ENCODE measurements at places on chromosomes 3 and 15.

GRCh38 chr3:45864760-45865519 lies 21.4 kb upstream of the CCR9 start:
- no peak for DNase-seq

DNA sequence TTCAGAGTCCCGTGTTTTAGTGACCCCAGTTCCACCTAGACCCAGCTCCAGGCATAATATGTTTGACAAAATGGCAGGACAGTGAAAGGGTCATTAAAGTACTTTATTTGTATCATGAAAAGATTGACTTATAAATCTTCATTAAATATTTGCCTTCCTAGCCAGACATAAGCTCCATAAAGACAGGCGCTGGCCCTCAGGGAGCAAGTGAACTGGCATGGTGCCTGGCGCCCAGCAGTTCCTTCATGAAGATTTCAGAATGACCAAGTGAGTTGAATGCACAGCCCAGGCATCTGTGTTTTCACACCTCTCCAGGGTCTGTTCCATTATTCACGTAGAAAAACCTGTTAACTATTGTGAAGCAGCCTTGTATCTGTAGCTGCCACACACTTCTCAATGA lies 166.2 kb downstream of the GAP43 start:
- DNase-seq, result no peak

GRCh38 chr3:20080956-20081554 lies 40.8 kb downstream of the KAT2B start:
- peak; percentile 7 for DNase-seq

GRCh38 chr3:186757686-186758220 lies 25.6 kb upstream of the EIF4A2 start:
- no peak for DNase-seq

- no peak for DNase-seq
These were observed 231.1 kb upstream of the IL12A start for GRCh38 chr3:159757341-159758060.

- DNase-seq, result no peak
These were observed 310.4 kb upstream of the NR2F2 start for GRCh38 chr15:96020133-96020532.

DNA sequence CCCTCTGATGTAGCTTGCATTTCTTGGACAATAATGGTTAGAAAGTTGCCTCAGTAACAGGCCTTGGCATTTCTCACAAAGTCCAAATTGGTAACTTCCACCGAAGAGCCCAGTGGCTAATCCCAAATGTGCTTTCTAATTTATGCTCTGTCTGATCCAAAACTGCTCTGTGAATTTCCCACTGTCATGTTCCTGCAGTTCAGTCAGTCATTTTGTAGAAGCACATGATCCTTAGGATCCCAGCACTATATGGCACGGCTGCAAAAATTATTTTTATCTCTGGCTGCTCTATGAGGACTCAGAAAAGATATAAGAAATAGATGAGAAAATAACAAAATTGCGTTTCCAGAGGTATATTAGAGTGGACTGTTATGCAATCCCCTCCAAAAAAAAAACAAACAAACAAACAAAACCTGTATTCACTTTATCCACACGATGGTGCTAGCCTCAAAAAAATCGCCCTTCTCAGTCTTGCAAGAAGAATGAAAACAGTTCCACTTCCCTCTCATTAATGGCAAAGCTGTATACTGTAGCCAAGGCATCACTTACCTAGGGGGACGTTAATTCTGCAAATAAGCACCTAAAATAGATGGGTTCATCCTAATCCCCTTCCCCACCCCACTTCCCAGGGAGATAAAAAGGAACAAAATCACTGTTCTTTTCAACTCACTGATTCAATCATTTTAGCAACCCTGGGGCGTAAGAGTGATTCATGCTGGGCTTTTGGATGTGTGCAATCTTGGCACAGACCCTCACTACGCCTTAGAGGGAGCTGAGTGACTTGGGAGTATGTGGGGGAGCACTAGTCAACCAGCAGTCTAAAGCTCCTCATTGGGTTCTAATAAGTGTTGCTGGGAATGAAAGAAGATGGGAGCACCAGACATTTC lies 61.3 kb downstream of the TMCO5A start:
- DNase-seq, result no peak

DNA sequence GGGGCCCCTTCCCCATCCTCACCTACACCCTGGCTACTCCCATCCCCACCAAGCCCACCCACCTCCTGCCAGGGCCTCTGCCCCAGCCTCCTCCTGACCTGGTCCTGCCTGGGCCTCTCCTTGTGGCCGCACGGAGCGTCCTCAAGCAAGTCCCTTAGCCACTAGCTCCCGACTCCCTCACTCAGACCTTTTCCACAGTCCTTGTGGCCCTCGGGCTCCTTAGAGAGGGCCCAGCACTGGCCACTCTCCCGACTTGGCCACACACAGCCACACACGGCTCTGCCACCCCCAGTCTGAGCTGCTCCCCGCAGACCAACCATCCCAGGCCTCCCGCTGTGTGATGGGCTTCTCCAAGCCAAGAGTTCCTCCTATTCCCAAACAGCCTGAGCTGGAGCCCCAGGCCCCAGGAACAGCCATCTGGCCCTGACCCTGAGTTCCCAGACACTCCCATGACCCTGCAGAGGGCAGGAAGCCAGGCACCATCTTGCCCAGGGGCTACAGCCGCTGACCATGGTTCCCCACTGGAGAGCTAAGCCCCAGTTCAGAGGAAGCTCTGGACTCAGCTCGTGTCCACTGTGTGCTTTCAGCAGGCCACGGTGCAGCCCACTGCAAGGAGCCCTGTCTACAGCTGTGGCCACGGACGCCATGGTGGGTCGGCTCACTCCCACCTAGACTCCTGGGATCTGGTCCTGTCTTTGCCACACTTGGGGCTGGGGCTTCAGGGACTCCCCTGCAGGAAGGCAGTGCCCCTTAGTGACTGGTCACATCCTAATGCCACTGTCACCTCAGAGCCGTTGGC lies 7.0 kb upstream of the RAB43 start:
- DNase-seq, result no peak

- DNase-seq, result no peak
These were observed 33.5 kb downstream of the SLCO2A1 start for GRCh38 chr3:133996251-133996661.

DNA sequence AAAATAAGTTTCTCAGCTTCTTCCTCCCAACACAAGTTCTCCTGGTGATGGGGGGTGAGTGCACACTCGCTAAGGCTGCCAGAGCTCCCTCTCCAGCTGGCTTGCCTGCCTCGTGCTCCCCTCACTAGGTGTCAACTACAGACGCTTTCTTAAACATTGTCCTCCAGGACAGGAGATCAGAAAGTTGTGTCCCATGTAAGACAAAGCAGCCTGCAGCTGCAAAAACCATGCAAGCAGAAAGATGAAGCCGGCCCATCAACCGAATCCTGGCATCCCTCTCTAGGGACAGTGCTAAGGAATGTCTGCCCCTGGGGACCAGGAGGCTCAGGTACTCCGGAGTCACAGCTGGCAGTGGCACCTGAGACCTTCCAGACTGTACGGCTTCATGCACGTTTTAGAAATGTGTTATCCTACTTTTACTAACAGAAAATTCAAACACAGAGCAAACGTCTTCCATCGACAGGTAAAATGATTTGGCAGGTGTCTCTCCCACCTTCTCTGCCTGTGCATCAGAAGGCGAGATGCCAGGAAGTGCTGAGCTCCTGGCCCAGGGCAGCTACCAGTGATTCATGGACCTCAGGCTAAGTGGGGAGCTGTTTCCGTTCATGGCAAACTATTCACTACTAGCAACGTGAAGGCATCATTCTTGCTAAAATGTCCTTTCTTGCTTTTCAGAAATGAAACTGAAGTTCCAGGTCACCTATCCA lies 246.1 kb downstream of the ADAMTS17 start:
- no peak for DNase-seq

GRCh38 chr3:20039765-20040547 lies at the start of gene KAT2B:
Gene KAT2B (plus strand): TSS chr3:20040446. CDS start chr3:20040478, 32 bp downstream.
- peak; percentile 81 for DNase-seq

GRCh38 chr3:104750581-104750980 lies 616.1 kb upstream of the ALCAM start:
- DNase-seq, result no peak

GRCh38 chr15:80482696-80483095 lies 78.5 kb downstream of the ARNT2 start:
- DNase-seq, result no peak

DNA sequence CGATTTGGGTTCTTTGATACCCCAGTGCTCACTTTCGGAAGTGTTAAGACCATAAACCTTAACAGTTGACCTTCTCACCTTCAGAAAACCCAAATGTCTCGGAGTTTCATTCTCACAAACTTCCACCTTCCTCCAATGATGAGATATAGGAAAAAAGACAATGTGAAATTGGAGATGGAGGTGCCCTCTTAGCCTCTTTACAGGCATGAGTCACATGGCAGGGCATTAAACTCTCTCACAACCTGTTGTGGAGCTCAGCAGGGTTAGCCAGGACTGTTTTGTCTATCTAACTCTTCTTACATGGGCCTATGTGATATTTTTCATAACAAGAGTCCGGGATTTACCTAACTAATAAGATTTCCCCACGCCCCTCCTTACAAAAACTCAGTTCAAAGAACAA lies 10.7 kb downstream of the AGTR1 start:
- DNase-seq, result no peak

DNA sequence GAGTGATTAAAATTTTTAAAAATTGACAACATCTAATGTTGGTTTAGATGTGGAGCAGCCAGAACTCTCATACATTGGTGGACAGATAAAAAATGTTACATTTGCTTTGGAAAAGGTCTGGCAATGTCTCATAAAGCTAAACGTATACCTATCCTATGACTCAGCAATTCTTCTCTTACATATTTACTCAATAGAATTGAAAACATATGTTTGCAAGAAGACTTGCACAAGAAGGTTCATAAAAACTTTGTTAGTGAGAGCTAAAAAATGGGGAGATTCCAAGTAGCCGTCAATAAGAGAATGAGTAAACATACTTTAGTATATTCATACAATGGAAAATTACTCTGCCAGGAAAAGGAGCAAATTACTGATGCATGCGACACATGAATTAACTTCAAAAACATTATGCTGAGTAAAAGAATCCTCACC lies 30.0 kb downstream of the MASP1 start:
- no peak for DNase-seq

DNA sequence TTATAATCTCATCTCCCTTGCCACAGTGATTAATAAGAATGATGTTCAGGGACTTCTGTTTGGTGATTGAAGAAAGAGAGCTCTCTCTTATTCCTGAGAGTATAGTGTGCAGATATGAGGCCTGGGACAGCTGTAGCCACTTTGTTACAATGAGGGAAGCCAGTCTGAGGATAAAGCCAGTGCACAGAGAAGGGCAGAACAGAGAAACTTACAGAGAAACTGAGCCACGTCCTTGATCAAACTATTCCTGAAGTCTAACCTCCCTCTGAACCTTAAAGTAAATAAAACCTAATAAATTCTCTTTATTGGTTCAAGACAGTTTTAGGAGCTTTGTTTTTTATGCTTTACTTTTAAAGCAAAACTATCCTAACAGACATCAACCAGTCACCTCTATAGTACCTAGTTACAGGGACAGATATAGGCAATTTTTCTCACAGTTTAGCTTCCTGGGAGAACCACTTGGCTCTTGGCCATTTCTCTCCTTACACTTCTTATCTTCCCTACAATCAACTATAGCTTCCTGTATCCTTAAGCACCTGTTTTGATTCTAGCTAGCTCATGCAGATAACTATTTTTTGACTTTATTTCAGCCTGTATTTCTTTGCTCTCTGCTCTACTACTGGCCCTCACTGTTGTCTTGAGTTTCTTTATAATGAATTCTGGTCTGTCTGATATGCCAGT lies 284.4 kb downstream of the SHQ1 start:
- no peak for DNase-seq

GRCh38 chr3:38617137-38617536 lies 32.4 kb downstream of the SCN5A start:
- DNase-seq, result no peak

- DNase-seq, result no peak
These were observed 38.8 kb upstream of the RNF7 start for GRCh38 chr3:141699324-141699723.

GRCh38 chr15:41494922-41495735 lies 1.5 kb downstream of the ITPKA start:
- DNase-seq, result peak; percentile 22

DNA sequence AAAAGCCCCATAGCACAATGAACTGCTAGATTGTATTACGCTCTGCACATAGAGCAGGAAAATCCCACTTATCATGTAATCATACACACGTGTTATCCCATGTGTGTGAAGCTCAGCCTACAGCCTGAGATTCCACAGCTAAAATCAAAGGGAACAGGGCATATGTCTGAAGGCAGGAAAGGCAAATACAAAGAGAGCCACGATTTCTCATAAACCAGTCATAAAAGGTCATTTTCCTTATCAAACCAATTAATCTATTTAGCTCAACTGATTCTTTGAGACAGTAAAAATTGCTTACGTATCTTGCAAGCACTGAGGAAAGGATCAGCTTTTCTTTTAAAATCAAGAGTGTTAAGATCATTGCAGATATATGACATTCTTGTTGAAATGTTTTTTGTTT lies 199.5 kb upstream of the TBL1XR1 start:
- no peak for DNase-seq

DNA sequence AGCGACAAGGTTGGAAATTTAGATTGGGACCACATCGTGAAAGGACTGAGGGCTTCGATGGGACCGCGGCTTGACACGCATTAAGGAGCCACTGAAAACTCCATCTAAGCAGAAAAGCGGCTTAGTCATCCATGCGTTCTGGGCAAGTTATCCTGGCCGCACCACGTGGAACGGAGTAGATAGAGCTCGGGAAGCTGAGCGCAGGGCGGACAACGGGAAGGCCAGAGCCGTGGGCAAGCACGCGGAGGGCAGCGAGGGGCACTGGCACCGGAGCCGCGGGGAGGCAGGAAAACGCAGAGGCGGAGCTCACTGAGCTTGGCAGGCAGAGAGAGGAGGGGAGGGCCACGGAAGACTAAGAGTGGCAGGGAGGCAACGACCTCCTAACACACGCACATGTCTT lies 61.3 kb upstream of the VGLL4 start:
- DNase-seq, result no peak

DNA sequence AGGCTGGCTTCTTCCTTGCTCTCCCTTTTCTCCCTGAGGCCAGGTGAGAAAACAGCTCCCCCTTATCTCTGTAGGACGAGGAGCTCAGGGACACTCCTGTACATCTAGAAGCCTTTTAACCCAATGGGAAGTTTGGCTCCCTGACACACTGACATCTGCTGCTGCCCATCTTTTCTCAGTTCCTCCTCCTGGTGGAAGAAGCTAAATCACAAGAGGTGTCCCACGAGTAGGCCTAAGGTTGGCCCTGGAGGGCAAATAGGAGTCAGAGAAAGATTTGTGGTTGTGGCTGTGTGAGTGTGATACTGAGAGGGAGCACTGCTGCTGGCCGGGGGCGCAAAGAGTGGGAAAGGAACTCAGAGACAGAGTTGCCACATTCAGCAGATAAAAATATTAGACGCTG lies 49.5 kb downstream of the ARHGAP31 start:
- no peak for DNase-seq

Data from stimulated activated naive CD4-positive, alpha-beta T cell treated with Interleukin-2 at 50 U/mL for 16 hours (primary cell).